WTC11 (cell line): ENCODE measurements at places on chromosomes 7 and 10.

GRCh38 chr7:47026780-47027361 lies 555.0 kb downstream of the TNS3 start:
- no peaks in the 10 kb centered on the region for H3K36me3 ChIP-seq
- no peak overlapping the region for H3K27ac ChIP-seq
- no peaks in the 10 kb centered on the region for H3K27me3 ChIP-seq

DNA sequence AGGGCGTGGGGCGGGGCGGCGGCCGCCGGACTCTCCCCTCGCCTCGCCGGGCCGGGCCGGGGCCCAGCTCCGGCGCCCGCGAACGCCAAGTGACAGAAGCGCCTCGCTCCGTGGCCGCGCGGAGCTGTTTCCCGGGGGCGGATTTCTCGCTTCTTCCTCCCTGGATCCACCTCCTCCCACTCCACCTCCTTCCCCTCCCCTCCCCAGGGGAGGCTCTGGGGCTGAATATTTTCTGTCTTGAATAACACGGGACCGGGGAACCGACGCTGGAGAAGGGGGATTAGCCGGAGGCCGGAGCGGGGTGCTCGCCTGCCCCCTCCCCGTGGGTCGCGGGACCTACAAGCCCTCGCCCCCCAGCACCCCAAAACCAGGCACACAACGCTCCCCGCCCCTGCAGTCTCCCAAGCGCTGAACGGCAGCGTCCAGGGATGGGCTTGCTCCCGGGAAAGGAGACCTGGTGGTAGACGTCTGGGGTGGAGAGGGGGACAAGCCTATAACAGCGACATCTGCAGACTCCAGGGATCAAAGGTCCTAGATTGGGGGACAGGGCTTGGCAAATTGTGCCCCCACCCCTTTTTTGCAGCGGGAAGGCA lies at the start of gene ARHGAP21:
TSS of gene ARHGAP21 (minus strand) at position 100 of the 593 bp plus-strand sequence. CDS start 1,988 bp downstream, outside the sequence.
- H3K4me1 ChIP-seq, result peaks cover 40% of the 10 kb centered on the region
- H3K27me3 ChIP-seq, result peaks cover 40% of the 10 kb centered on the region
- peak within 1 kb of the TSS; percentile 88 for H3K4me3 ChIP-seq
- DNase-seq, result peak; percentile 40
- peak within 1 kb of the TSS; percentile 60 for H3K27ac ChIP-seq

DNA sequence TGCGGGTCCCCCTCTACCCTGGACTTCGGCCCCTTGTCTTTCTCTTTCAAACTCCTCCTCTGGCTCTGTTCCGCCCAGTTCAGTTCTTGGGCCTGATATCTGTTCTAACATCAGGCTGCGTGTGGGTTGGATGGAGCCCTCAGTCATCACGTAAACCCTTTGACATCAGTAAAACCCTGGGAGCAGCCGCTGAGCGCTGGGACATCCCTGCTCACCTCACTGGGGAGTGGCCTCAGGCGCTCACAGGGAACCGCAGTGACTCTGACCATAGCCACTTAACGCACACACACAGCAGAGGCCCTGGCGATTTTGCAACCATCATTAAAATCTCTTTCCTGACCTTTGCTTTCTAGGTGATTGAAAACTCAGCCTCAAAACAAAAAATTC lies 113.3 kb downstream of the CYTH3 start:
- H3K4me1 ChIP-seq, result peaks cover 8% of the 10 kb centered on the region; the same call in 1 of the 2 replicates
- no peaks in the 10 kb centered on the region for H3K27me3 ChIP-seq
- peaks cover 42% of the 10 kb centered on the region for H3K36me3 ChIP-seq
- peak overlapping the region; percentile 86; the same call in 1 of the 2 replicates for H3K27ac ChIP-seq
- no peak for DNase-seq

GRCh38 chr7:66255534-66256100 lies 50.5 kb downstream of the TPST1 start:
- no peaks in the 10 kb centered on the region for H3K27me3 ChIP-seq
- no peak overlapping the region for H3K4me3 ChIP-seq
- H3K36me3 ChIP-seq, result no peaks in the 10 kb centered on the region
- DNase-seq, result no peak
- H3K27ac ChIP-seq, result no peak overlapping the region
- H3K4me1 ChIP-seq, result peaks cover 13% of the 10 kb centered on the region

DNA sequence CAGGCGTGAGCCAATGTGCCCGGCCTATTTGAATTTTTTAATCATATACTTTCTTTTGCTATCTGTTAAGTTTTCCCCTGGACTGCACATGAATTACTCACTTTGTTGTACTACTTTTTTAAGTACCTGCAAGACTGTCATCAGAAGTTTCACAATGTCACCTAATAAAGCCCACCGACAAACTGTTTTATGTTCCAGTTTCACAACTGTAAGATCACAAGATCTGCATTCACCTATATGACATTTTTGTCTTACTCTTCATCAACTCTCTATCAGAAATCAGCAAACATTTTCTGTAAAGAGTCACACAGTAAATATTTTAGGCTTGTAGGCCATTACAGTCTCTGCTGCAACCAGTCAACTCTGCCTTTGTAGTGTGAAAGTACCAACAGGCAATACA lies 88.5 kb downstream of the ZNF33B start:
- no peak overlapping the region for H3K27ac ChIP-seq
- H3K27me3 ChIP-seq, result peaks cover 7% of the 10 kb centered on the region; the same call in 1 of the 2 replicates
- H3K36me3 ChIP-seq, result peaks cover 49% of the 10 kb centered on the region
- DNase-seq, result no peak

GRCh38 chr10:49627644-49628247 lies 13.9 kb downstream of the CHAT start:
- H3K4me3 ChIP-seq, result no peak overlapping the region
- no peaks in the 10 kb centered on the region for H3K36me3 ChIP-seq
- DNase-seq, result peak; percentile 1

GRCh38 chr10:68666280-68666760 lies 54.7 kb upstream of the CCAR1 start:
- H3K27me3 ChIP-seq, result no peaks in the 10 kb centered on the region
- no peaks in the 10 kb centered on the region for H3K4me1 ChIP-seq
- DNase-seq, result no peak
- no peak overlapping the region for H3K27ac ChIP-seq
